ENCODE measurements at places on chromosomes 2 and 18.

DNA sequence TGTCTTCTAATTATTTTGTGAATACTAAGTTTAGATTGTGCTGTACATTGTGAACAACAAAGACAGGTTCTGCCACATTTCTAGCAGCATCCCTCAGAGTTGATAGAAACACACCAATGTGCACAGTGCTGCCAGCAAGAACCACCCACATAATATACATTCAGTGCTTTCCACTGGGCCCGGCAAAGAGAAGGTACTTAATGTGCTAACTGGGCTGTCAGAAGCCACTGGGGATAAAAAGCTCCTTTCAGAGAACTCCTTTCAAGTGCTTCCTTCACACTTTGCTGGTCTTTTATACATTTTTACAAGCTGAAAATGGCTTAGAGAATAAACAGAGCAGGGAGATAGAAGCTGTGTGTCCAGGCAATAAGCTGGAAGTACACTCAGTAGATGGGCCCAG lies 58.0 kb upstream of the CAPN13 start:
- DNase-seq = no peak

DNA sequence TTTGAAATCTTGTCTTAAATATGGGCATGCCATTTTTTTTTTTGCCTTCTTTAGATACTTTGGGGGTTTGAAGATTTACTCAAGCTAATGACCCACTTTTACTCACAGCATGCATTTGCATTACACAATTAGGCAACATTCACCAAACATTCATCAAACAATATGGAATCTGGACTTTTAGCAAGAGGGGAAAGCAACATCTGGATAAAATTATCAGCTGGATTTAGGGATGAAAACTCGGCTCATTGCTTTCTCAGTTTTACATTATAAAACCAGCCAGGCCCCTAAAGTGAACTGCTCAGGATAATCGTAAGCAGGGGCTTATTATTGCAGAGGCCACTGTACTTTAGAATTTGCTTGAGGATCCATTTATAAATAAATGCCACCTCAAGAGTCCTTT lies 44.7 kb downstream of the SOX11 start:
- DNase-seq = peak; percentile 69

DNA sequence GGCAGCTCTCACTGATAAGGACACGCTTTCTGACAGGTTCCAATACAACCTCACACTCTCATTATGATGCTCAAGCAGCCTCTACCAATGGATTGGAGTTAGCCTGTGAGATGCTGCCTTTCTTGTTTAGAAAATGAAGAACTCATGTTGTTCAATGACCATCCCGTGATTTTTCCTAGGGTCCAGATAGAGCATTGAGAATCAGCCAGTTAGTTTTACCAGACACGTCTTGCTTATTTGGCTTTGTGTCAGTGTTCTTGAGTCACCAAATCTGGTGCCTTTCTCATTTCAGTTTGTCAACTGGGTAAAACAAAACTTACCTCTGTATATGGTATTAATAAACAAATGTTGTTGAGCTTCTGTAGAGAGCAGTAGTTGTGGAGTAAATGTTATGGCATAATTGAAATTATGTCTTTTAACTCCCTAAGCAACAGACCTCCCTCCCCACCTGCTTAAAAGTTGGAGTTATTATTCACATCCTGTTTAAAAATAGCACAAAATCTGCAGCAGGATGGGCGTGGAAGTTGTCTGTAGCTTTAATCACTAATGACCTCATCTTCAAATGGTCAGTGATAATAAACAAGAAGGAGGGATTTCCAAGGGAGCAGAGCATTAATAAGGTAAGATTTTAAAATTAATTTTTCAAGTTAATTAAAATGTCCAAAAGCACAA lies 167.3 kb downstream of the HRH4 start:
- DNase-seq = no peak

DNA sequence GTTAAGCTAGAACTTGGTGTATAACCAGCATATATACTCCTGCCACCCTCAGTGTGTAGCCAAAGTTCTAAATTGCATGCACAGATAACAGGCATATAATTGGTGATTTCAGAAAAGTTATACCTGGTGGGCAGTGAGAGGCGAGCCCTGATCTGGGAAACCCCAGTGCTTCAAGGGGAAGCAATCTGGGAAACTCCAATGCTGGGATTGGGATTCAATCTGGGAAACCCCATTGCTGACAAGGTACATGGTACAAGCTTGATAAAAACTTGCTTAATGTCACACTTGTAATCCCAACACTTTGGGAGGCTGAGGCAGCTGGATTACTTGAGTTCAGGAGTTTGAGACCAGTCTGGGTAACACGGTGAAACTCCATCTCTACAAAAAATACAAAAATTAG lies 147.6 kb downstream of the NEDD4L start:
- DNase-seq = no peak

DNA sequence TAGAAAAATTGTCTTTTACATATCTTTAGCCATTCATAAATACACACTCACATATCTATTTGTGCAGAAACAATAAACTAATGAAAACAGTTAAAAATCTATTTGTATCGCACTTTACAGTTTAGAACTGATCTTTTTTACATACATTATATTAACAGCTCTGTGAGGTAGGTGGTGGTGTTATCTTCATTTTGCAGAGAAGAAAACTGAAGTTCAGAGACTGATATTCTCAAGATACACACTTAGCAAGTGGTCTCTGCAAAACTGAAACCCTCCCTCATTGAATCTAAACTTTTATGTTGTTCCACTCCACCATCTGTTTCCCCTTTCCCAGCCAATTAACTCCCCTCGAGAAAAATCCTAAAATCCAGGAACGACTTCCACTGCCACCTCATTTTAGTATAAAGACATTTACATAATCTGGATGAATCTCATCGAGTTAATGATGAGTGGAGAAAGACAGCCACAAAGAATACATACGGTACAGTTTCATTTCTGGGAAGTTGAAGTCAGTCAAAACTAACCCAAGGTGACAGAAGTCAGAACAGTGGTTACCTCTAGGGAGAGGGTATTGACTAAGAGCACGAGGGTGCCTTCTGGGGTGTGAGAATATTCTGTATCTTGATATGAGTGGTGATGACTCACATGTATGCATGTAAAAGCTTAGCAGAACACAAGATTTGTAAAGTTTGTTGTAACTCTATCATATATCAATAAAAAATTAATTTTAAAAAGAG lies 524.2 kb upstream of the TCF4 start:
- no peak for DNase-seq

DNA sequence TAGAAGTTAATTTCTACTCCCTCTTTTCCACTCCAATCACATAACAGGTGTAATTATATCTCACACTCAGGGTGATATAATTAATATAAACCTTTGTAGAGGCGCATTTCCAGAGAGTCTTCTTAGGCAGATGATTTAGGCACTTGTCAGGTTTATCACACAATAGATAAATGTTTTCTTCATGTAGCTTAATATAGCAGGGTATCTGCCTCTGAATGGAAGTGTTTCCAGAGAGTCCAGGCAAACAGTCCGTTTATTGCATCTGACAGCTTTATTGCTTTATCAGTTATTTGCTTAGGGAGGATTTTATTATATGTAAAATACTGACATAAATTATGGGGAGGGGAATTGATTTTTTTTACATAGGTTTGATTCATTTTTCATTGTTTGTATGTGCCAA lies 766.3 kb downstream of the SLC4A3 start:
- DNase-seq = no peak

DNA sequence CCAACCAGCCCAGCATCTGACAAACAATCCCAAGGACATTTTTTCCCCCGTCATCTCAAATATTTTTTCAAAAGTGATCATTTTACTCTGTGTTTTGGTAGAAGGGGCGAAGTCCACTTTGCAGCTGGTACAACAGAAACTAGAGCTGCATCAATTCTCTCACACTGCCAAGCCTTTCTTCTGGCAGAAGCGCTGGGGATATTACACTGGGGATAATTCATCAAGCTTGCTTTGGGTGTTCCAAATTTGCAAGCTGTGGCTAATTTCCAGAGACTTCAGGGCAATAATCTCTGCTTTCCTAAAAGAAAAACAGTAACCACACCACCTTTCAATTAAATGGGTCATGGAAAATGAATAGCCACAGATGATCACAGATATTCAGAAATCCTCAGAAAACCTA lies 238.3 kb downstream of the SLC8A1 start:
- DNase-seq = no peak

- no peak for DNase-seq
These were observed 103.8 kb downstream of the LAMA3 start for GRCh38 chr18:23793051-23793450.

GRCh38 chr2:96895032-96895745 lies 25.3 kb upstream of the SEMA4C start:
- no peak for DNase-seq

DNA sequence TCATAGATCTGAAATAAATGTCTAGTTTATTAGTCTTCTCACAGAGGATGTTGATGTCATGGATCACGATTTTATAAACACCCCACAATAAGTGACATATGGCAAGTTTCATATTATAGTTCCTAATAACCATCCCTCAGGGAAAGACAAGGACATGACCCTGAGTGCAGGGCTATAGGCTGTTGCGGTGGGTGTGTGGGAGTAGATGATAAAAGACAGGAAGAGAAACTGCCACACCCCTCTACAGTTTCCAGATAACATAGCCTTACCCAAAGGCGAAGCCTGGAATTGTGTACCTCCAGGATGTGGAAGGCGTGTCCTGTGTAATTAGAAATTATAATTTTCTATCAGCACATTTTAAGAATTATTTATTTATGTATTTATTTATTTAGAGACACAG lies 2.4 kb upstream of the NEDD4L start:
- DNase-seq = no peak

GRCh38 chr2:212505586-212505985 lies 33.0 kb downstream of the ERBB4 start:
- DNase-seq = no peak
